ENCODE measurements at places on chromosomes 2 and 18.

- DNase-seq = no peak
Measured at GRCh38 chr2:191341436-191341835, 96.2 kb downstream of the MYO1B start.

GRCh38 chr18:41644466-41644865 is 310.6 kb upstream of the PIK3C3 start:
- DNase-seq = no peak

- no peak for DNase-seq
Measured at GRCh38 chr2:66497431-66498288, 62.7 kb downstream of the MEIS1 start.

DNA sequence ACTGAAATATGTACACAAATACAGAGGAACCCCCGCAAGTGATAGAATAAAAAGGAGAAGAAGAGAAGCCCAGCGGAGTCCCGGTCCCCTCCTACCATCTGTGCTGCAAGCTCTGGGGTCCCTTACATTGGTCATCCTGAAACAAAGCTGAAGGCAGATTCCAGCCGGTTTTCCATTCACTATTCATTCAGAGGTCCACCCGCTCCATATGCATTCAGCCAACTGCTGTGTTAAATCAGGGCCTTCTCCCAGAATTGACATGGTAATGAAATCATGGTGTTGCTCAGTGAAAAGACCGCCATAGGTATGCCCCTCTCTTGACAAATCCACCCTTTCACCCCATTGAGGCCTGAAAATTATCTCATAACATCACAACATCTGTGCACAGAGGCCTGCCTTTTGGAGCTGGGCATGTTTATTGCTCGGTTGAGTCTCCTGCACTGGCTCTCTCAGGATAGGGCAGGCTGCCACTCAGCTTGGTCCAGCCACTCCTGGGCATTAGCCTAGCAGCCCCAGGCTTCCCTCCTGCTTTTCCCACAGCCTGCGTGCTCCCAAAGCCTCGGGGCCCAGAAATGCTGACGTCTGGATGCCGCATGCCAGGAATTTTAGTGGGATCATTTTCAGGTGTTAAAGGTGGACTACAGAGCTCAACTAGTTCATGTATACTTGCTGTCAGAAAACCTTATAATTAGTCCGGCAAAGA is 39.3 kb upstream of the ID2 start:
- no peak for DNase-seq

GRCh38 chr2:75592888-75593287 is 32.1 kb upstream of the EVA1A start:
- no peak for DNase-seq

GRCh38 chr18:62771494-62772270 is 56.3 kb downstream of the PHLPP1 start:
- DNase-seq = no peak

GRCh38 chr2:24456599-24457556 is 34.2 kb upstream of the NCOA1 start:
- no peak for DNase-seq

- no peak for DNase-seq
Measured at GRCh38 chr2:226702376-226702775, 97.2 kb downstream of the IRS1 start.

- DNase-seq = no peak
Measured at GRCh38 chr2:30439879-30440278, 7.2 kb upstream of the LCLAT1 start.

- peak; percentile 20 for DNase-seq
Measured at GRCh38 chr18:21167641-21168377, 56.2 kb upstream of the ROCK1 start.

DNA sequence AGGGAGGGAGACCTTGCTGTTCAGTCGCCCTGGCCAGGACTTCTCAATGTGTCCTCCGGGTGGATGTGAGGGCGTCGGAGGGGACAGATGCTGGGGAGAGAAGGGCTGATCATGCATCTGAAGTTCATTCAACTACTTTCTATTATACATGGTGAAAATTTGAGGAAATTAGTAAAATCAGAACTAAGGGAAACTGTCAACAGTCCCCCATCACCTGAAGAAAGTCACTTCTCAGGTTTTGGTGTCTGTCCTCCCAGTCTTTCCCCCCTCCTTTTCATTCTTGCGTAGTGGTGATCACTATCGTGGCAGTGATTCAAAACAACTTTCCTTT is 17.4 kb upstream of the ACKR3 start:
- no peak for DNase-seq

GRCh38 chr2:50514901-50515300 is 517.0 kb downstream of the NRXN1 start:
- peak; percentile 13 for DNase-seq

DNA sequence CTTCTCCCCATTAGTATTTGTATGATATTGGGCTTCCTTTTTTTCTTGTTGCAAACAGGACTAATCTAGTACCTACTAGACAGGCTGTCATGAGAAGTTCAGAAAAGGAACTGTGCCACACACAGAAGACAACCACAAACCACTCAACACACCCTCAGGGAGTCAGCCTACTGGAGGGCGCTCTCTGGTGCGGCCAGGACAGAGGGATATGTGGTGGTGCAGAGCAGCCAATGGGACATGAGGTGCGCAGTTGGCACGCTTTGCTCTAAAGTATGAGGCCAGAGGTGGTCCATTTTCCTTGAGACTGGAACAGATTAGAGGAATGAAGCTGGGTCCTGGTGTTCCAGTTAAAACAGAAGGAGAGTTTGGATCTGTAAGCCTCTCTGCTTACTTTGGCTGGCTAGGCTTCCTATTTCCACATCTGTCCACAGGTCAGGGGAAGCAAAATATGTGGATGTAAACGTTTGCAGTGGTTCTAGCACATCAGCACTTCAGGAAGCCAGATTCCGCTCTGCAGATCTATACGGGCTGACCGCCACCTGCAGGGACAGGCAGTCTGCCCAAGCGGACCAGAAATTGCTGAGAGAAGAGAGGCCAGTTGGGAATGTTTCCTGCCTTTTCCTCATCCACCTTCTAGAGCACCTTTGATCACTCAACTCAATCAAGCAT is 114.1 kb downstream of the GFPT1 start:
- DNase-seq = no peak

DNA sequence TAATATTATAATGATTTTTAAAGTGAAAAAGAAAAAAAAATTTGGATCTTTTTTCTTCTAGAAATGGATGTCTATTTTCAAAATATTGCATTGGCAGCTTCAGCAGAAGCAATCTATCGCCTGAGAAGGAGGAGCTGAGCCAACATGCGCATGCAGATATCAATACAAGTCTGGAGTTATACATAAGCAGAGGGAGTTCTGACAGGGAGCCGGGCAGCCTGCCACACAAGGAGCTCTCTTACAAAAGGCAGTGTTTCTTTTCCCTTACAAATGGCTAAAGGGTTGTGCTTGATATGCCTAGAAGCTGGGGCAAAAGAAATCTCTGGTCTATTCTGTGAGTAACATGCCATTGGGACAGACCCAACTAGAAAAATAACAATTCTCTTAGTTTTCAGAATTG is 291.9 kb upstream of the TRIB2 start:
- no peak for DNase-seq

- DNase-seq = no peak
Measured at GRCh38 chr2:223585666-223586065, 16.5 kb downstream of the SCG2 start.

GRCh38 chr18:55233857-55234256 is 274.6 kb upstream of the CCDC68 start:
- no peak for DNase-seq

DNA sequence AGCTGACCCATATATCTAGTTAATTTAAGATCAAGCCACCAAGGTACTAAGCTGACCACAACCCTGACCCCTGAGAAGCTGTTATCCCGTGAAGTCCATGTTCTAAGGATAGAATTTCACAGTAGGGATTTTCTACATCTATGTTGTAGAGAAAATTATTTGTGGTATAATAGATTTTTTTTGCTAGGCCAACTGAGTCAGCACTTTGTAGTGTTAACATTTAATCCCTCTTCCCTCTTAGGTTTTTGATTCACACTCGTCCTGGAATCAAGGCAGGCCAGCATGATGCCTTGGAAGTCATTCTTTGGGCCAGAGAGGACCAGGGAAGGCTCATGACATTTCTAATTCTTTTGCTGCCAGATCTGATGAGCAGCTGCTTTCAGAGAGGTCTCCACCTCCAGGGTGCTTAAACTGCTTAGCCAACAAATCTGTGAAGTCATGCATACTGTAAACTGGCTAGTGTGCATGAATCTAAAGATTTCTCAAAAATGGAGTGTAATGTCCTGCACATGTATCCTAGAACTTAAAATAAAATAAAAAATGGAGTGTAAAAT is 102.5 kb downstream of the RBM43 start:
- no peak for DNase-seq

- no peak for DNase-seq
Measured at GRCh38 chr2:207813221-207813916, 43.7 kb upstream of the FZD5 start.

DNA sequence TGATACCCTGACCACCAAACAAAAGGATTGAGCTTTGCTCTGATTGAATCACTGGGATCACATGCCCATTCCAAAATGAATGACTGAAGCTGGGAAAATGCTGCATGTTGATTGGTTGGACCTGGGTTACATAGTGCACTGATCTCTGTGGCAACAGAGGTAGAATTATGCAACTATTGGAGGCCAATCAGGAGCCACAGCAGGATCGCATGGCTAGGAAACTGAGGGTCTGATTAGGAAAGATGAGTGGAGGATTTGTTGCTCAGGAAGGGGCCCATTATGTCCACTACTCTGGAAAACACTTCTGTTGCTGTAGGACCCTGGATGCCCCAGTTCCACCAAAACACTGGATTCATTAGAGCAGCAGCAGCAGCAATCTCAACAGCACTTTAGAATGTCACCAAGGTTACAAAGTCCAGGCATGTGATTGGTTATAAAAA is 25.9 kb upstream of the SGPP2 start:
- DNase-seq = peak; percentile 8
